ENCODE measurements at places on chromosomes 12 and 14. TPM values are rescaled to one million over a fixed set of nuclear protein-coding genes. Genes with fewer than 3 reads are reported as not detected.

MMP17 gene
- 11.2 TPM for total RNA-seq

CEBPE gene
- total RNA-seq: not detected

PMCH gene
- total RNA-seq: not detected

CALCOCO1 gene
- total RNA-seq: 167 TPM

KRT3 gene
- not detected for total RNA-seq

LETMD1 gene
- total RNA-seq: 56.1 TPM

DNA sequence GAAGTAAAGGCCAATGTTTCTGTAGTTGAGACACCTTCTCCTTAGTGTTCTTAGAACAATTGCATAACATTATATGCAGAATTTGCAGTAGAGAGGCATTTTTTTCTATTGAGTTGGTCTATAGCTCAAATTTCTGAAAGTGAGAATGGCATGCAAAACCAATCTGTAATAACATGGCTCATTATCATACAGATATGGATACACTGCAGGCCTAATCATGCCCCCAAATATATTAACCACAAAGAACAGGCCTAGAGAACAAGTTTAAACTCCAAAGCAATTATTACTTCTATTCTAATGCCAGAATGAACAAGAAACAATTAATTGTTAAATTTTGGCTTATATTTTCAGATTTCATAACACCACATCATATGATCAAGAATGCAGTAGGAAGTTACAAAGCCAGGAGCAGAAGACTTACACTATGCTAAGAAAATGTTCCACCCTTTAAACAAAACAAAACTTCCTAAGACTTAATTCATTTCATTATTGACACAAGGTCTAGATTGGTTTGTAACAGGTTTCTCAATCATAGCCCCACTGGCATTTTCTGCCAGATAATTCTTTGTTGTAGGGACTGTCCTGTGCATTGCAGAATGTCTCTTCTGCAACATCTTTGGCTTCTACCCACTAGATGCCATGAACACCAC lies 26.9 kb downstream of the TMTC1 start:
- peak; percentile 80 for DNase-seq

GRCh38 chr12:96495841-96496545 lies 6.6 kb downstream of the CFAP54 start:
- no peak for DNase-seq

DNA sequence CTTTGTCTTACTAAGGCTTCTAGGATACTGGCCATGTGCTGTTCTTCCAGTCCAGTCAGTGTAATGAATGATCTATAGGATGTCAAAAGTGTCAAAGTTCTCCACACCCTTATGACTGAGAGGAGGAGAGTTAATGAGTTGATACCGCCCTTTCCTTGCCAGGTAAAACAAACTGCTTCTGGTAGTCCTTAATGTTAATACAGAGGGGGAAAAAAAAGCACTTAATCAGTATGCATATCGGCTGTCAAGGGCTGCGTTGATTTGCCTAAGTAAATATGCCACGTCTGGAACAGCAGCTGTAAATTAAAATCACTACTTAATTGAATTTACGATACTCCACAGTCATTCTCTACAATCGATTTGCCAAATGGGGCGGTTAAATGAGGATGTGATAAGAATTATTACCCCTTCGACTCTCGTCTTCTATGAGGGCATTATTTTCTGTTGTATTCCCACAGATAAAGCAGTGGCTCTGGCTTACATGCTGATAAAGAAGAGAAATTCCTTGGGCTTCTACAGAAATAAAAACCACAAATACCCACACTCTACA lies 416.0 kb downstream of the KCNH5 start:
- no peak for DNase-seq

- DNase-seq: no peak
Observed at GRCh38 chr12:75960086-75960910, 71.3 kb downstream of the PHLDA1 start.

DNA sequence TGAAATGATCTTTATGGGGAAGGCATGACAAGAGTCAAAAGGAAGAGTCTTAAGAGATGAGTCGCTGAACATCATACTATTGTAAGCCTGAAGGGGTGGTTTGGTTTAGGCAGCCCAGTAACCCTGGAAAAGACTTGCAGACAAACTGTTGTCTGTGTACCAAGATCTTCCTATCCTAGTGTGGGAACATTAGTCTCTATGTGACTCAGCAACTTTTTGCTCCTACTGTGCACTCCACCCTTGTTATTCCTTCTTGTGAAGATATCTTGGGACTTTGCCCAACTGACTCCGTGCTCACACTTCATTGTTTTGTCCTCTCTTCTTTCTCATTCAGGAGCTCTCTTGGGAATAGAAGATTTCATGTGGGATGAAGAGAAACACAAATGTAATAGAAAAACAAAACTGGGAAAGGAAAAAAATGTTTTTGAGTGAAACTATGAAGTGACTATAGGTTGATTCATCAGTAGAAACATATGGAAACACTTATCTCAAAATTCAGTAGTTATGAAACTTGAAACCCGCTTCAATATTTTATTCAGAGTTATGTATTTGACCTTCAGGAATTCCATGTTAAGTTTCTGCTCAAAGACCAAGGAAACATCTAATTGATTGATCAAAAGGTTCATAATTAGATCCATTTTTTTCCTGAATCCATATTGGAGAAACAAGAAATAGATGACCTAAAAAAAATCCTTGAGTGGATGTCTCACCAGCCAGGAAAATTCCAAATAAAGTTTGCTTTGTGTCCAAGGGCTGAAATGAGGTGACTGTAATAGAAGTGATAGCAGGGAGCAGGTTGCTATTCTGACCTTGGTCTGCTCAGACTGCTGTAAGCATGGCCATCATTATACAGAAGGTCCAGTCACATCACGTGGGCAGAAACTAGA lies 67.2 kb downstream of the BTG1 start:
- peak; percentile 87 for DNase-seq

DNA sequence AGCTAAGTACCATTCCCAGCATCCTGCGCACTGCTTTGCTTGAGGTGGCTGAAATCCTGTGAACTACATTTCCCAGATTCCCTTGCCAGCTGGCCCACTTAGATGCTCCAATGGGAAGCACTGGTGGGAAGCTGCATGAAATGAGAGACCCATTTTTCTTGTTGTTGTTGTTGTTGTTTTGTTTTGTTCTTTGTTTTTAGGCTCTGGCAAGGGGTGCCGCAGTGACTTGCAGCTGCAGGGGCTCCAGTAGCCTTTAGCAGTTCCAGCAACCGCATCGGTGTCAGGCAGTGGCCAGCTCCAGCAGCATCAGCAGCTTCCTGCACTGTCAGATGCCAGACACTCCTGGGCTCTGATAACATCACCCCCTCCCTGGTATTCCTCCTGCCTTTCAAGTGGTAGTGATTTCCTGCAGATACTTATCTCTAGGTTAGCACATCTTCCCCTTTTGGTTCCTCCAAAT lies 8.8 kb upstream of the EGLN3 start:
- no peak for DNase-seq

DNA sequence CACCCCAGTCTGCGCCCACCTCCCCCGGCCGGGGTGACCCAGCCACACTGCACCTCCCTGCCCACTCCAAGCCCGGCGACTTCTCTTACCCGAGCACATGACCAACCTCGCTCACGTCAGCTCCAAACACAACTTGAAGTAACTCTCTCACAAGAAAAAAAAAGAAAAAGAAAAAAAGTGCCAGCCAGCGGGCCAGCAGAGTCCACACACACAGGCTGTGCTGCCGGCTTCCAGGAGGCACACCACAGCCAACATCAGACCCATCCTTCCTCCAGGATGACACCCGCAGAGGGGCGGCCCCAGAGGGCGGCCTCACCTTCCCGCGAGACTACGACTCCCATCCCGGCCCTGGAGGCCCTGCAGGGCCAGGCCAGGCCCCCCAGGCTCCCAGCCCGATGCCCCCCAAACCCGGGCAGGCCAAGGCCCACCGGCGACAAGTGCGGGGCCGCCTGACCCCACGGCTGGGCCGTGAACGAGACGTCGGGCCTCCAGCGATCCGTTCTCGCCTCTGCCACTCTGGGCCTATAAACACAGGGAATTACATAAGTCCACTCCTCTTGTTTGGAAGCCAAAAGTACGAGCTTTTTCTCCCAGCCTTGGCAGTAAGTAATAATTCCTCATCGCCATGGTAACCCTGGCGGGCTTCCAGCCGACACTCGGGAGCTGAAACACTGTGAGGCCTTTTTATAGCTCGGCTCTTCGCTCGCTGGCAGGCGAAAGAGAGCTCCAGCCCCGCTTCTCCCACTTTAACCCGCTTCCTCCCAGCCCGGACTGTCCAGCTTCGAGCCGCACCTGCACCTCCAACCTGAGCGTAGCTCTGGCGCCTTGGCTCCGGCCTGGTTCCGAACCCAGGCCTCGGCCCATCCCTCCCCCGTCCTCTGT lies 49.1 kb downstream of the NCOR2 start:
- DNase-seq: peak; percentile 99

DNA sequence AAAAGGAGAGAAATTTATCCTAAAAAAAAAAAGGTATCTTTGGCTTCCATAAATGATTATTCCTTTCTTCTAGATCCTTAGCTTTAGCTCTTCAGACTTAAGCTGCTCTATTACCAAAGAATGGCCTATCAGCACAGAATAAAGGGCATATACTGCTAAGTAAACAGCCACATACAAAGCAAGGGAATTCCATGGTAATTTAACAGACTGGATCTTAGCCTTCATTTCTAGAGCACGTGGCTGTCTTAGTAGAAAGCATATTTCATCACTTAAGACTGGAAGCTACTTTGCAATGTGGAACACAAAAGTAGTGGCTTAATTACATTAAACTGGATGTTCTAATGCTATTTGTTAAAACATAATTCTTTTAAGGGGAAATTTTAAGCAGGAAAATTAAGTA lies 23.1 kb downstream of the TMED10 start:
- peak; percentile 39 for DNase-seq

DNA sequence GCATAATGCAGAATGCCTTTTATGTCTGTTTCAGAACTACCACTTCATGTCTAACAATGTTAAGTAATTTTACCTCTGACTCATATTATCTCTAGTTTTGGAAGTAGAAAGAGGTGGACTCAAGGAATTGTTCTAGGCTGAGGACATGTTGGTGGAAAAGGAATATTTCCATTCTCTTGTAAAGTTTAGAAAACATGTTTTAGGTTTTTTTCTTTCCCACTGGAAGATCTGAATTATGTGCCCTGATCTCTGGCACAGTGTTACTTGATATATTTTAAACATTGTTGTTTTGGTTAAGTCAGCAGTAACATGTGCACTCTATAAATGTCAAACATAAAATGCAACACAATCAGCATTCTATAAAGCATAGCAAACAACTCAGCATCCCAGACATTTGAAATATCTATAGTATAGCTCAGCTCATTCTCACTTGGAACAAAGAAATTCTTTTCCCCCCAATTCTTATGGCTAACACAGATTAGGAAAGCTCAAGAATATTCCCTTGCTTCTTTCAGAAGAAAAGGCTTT lies 202.3 kb downstream of the STXBP6 start:
- no peak for DNase-seq

DNA sequence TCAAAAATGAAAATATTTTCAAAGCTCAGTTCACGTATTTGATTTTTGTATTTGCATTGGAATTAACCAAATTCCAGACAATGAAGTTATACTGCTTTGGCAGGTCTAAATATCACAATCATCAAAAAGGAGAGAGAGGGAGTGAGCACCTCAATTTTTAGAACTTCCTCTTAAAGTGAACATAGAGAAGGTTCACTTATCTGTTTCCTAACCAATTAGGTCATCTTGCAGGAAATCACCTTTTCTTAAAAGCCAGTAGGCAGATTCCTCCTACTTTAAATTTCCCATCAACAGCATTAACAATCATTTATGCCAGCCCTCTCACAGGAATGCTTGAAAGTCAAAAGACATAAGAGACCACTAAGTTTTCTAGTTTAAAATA lies 388.7 kb downstream of the ZFP36L1 start:
- DNase-seq: no peak

- peak; percentile 63 for DNase-seq
Observed at GRCh38 chr12:100868487-100868886, 73.9 kb downstream of the ANO4 start.

GRCh38 chr12:130186651-130187268 lies 24.5 kb downstream of the FZD10 start:
- no peak for DNase-seq

GRCh38 chr14:71166180-71166837 lies 259.1 kb downstream of the PCNX1 start:
- DNase-seq: peak; percentile 98

DNA sequence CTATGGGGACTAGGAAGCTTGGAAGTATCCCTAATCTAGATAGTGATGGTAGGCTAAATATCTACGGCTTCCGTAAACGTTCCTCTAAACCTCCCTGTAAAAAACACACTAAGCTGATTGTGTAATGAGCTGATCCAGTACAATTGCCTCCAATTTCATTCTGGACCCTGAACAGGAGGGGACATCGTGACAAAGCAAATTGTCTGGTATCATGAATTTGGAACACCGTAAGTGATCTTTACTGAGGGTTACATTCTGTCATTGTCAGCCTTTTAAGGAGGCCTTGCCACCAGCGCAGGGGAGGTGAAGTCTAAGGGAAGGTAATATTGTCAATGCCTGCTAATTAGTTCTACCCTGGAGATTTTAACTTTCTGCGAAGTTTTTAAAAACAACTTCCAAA lies 487 bp upstream of the MGST1 start:
- no peak for DNase-seq

DNA sequence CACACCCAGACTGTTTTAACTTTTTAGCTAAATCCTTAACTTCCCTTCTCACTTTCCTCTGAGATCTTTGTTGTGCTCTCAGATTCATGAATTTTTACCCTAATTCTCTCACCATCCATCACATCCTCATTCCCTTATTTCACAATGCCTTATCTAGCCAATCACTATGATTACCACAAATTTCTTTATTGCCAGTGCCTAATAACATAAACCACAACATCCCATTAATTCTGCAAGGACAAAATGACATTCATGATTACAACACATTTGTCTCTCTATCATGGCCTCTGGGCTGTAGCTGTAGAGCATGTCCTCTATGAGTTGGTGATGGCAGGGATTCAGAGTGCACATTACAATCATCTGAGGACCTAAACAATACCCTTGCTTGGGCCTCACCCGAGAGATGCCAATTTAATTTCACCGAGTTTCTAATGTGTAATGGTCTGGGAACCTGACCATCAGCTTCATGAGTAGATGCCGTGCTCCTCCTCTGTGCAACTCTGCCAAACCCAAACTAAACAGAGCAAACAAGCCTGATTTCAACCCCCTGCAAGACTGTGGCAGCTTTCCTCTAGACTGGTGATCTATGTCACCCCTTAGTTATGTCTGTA lies 99.3 kb downstream of the SPTSSA start:
- no peak for DNase-seq

- no peak for DNase-seq
Observed at GRCh38 chr12:24414480-24414879, 465.0 kb upstream of the SOX5 start.

DNA sequence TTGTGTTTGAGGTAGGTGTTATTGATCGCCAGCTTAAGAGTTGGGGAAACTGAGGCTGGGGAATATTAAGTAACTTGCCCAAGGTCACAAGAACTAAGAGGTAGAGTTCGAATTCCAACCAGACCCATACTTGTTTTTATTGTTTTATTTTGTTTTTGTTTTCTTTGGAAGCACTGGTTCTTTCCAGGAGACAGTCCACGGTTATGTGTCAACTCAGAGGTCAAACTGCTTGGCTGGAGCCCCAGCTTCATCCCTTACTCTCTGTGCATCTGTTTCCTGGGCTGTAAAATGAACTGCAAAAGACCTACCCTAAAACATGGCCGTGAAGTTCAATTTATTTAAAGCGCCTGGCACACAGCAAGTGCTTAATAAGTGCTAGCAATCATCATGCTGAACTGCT lies 74.4 kb upstream of the MAP1LC3B2 start:
- peak; percentile 55 for DNase-seq

- peak; percentile 99 for DNase-seq
Observed at GRCh38 chr14:72893636-72894322, at the start of gene DPF3. Gene DPF3, minus strand, starts transcription at chr14:72894101. Its CDS starts 13 bp downstream, at chr14:72894088.
